ENCODE measurements at places on chromosomes 12 and 14.
A peak's percentile ranks its signal among the peaks of the same experiment; 100 is the strongest.

DNA sequence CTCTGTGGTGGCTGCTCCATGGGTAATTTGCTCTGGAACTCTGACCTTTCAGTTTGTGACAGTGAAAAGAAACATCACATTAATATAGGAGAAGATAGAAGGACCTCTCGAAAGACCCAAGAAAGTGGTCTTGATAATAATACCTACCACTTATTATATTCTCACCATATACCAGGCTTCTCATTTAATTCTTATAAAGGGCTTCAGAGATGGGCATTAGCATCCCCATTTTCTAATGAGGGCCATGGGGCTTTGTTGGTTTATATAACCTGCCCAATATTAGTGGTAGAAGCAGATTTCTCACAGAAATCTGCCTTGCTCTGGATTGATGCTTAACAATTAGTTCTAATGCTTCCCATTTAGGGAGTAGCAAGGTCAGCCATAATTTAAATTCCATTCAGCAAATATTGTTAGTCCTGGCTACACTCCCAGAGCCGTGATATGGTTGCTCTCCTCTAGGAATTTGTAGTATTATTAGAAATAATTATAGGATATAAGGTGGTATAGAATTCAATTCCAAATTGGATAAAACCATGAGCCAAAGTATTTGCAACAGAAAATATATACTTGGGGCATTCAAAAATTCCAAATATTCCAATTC is 7.4 kb upstream of the AMIGO2 start:
- peak; percentile 18 for DNase-seq

- DNase-seq: no peak
These were observed 68.2 kb downstream of the E2F7 start for GRCh38 chr12:76997011-76997780.

GRCh38 chr12:42130672-42131402 is 13.8 kb downstream of the GXYLT1 start:
- peak; percentile 72 for DNase-seq

- DNase-seq: peak; percentile 76
These were observed 79.5 kb downstream of the ARMH4 start for GRCh38 chr14:58072288-58073071.

DNA sequence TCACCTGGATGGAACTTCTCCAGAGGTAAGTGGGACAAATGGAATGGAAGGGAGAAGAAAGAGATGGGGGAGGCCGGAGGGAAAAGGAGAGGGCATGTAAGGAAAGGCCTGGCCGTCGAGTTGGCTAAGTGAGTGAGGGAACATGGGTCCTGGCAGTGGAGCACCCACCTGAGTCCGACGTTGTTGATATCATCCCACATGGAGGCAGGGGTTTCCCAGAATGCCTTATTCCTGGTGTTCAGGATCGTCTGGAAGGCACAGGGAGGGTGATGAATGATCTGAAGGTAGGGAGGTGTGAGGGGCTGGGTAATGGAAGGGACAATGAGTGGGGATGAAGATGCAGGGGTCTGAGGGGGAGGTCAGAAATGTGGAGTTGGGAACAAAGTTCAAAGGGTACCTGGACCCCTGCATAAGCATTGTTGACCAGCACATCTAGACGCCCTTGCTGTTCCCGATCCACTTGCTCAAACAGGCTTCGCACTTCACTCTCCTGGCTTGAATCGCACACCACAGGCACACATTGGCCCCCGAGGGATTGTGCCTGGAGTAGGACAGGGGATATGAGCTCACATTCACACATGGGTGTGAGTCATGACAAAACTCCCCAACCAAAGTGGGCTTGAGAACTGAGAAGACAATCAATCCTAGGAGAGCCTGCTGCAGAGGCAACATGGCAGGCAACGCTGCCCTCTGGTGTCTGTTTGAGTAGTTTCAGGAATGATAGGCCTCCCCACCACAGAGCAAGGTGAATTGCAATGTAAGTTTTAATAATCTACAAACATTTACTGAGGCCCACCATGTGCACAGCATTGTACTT is 3.0 kb downstream of the DHRS1 start:
- DNase-seq: peak; percentile 95

DNA sequence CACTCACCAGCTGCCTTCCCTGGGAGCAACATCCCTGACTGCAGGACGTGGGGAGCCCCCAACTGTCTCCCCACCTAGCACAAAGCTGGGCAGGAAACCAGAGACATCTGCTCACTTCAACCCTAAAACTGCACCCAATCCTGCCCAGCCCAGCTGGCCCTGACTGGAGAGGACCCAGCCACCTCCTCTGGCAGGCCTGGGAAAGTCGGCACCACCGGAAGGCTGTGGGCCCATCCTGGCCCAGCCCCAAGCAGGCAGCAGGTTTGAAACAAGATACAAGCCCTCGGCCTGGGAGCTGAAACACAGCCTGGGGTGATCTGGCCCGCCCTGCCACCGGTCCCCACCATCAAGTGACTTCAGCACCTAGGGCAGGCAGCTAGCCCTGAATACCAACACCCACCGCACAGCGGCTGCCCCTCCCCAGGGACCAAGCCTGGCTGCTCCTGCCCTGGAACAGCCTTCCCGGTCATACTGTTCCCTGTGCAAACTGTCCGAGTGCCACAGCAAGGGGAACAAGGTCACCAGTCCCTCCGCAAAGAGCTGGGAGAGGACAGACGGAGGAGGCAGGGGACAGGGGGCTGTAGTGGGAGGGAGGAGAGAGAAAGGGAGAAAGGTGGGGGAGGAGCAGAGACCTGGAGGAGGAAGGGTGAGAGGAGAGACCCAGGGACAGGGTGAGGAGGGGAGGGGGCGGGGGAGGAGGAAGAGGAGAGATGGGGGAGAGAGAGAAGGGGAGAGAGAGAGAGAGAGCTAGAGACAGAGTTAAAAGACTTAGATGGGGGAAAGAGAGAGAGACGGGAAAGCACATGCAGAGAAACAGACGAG is 115.7 kb downstream of the RFLNA start:
- DNase-seq: no peak

DNA sequence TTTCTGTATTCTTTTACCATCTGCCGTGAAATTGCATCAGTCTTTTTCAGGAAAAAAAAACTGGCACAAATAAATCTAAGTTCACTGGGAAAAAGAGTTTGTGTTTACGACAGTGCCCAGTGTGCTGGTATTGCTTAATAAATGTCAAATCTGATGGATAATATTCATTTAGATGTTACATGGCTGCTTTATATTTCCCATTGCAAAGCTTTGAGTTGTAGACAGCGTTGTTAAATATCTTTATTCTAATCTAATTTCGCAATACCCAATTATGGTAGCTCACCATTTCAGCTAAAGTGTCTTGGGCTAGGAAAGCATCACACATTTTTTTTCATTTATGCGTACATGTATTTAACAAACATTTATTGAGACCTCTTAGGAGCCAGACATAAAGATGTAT is 1994.5 kb upstream of the FLRT2 start:
- DNase-seq: no peak
